ENCODE measurements at places on chromosomes 6 and 20. TPM values are rescaled to one million over a fixed set of nuclear protein-coding genes. Genes with fewer than 3 reads are reported as not detected.

- DNase-seq: no peak
Observed at GRCh38 chr6:126701676-126702560, 362.0 kb downstream of the CENPW start.

The NOTCH4 gene
- 1.6 TPM for total RNA-seq

The ETV7 gene
- 0.24 TPM for total RNA-seq

The SCUBE3 gene
- 0.88 TPM for total RNA-seq

The GPX6 gene
- not detected for total RNA-seq

All from A172 (cell line).